Left renal cortex interstitium (tissue), 4 donors: ENCODE measurements at places on chromosomes 16 and 17.

DNA sequence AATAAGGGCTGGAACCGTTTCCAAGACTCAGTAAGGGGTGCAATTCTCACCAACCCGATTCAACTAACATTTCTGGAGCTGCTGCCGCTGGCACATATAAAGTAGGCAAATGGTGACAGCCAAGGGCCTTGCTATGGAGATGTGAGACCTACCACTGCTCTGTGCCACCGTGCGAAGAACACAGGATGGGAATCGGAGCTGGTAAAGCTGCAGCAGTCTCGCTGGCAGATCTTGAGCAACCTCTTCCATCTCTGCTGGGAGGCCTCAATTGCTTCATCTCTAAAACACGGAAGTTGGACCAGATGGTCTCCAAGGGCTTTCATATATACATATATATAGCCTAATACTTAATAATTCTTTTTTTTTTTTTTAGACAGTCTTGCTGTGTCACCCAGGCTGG lies 128.9 kb upstream of the RCVRN start:
- DNase-seq: no peak

DNA sequence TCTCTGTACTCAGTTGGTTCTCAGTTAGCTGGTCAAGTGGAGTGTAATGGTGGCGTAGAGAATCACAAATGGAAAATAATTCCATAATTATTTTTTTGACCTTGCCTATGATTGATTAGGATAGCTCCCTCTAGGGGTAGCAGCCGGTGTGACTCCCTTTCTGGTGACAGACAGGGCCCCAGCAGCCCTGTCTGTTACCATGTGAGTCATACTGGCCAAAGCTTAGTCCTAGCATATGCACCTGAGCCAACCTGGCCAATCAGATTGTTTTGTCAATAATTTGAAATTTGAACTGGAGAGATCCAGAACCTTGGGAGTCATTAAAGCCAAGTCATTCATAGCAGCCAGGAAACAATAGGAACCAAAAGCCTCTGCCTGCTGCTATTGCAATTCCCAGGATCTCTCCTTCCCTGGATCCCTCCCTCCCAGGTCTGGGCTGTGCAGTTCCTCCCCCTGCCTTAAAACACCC lies 5.6 kb downstream of the PNPO start:
- no peak for DNase-seq

- DNase-seq: no peak
These were observed 2.7 kb upstream of the KCNJ18 start for GRCh38 chr17:21689604-21690003.

- no peak for DNase-seq
These were observed 145.2 kb downstream of the MYO1D start for GRCh38 chr17:32731556-32732295.

DNA sequence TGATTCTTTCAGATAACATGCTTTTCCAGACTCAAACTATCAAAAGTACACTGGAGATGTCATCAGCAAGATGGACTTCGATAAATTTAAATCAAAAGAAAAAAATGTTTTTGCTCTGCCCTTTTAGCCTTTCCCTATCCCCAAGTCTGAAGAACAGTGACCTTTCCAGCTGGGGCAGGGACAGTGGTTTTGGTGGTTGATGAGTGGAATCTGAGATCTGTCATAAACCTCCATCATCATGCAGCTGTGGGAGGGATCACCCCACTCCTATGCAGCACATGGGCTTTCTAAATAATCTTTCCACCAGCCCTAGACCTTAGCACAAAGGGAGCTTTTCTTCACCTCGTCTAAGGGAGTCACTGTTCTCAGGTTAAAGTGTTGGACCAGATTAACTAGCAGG lies 869.5 kb upstream of the SOX9 start:
- DNase-seq: no peak

GRCh38 chr16:51453251-51453650 lies 302.2 kb upstream of the SALL1 start:
- DNase-seq: no peak

- no peak for DNase-seq
These were observed 66.8 kb downstream of the XYLT1 start for GRCh38 chr16:17403859-17404545.

- DNase-seq: no peak
These were observed 66.3 kb upstream of the METRNL start for GRCh38 chr17:83012868-83013778.

DNA sequence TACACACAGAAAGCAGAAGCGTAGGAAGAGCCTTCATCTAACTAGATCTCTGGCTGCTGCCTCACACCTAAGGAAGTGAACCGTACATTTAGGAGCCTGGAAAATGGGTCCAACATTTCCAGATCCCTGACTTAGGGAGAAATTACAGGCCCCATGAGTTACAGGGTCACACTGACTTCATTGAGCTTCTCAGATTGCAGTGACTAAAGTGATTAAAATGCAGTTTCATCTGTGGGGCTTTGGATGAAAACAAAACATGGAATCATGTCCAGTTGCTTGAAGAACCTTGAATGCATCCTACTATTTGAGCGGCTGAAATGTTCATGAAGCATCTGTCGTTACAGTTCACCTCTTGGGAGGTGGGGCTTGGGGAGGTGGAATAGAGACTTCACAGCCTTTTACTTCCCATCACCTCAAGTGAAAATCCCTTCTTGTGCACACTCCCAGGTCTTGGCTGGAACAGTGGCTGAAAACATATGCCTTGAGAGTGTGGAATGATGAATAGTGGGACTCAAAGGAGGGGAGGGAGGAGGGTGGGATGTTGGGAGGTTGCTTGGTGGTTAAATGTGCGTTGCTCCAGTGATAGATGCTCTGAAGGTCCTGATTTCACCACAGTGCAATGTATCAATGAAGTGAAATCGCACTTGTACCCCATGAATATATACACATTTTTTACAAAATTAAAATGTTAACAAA lies 19.7 kb downstream of the TEKT3 start:
- DNase-seq: no peak

GRCh38 chr16:1460602-1461138 lies 14.2 kb downstream of the CLCN7 start:
- no peak for DNase-seq

GRCh38 chr17:7747635-7748071 lies 30.1 kb downstream of the DNAH2 start:
- DNase-seq: no peak

- no peak for DNase-seq
These were observed 15.9 kb downstream of the FLOT2 start for GRCh38 chr17:28881533-28882056.

- DNase-seq: no peak
These were observed 260.8 kb upstream of the ZFHX3 start for GRCh38 chr16:73308771-73309170.

DNA sequence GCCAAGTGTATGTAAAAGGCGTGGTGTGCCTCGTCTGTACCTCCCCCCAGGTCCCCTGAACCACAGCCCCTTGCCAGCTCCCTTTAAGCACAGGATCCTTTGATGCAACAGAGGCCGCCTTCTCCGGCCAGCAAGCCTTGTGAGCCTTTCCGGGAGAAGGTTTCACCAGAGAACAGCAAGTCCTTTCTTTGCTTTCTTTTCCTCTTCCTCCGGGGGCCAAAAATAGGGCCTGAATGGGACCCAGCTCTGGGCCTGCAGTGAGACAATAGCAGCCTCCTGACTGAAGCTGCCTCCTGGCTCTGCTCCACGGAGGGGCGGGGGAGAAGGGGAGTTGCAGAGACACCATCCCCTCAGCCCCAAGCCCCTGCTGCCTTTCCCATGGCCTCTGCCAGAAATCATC lies 9.0 kb downstream of the ADGRG1 start:
- no peak for DNase-seq

DNA sequence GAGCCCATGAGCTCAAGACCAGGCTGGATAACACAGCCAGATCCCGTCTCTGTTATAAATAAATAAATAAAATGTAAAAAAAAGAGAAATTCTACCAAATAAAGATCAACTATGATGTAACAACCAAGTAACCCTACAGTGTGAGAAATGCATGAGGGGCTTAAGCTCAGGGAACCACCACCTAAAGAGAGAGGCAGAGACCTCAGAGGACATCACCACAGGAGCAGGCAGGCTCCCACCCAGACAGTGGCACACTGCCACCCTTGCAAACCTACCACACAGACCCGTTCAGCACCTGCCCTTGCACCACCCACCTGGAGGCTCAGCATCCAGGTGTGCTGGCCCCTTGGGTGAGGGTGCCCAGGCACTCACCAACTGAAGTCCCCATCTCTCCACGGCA lies 45.6 kb downstream of the ANKRD11 start:
- no peak for DNase-seq

DNA sequence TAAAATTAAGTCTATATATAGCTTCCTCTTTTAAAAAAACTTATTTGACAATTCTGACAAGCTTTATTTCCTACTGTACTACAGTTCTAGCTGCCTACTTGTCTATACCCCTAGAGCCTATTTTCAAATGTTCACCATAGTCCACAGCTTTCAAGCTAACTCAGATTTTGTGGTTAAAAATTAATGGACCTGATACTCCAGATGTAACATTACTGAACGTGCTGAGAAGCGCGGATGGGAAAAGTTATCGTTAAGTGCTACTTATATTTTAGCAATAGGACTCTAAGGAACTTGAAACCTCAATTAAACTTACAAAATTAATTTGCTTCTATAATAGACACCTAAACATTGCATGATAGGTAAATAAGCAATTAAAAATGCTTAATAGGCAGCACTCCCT lies 31.2 kb downstream of the GNA13 start:
- no peak for DNase-seq

GRCh38 chr17:37081287-37081686 lies 132.5 kb downstream of the AATF start:
- DNase-seq: no peak

DNA sequence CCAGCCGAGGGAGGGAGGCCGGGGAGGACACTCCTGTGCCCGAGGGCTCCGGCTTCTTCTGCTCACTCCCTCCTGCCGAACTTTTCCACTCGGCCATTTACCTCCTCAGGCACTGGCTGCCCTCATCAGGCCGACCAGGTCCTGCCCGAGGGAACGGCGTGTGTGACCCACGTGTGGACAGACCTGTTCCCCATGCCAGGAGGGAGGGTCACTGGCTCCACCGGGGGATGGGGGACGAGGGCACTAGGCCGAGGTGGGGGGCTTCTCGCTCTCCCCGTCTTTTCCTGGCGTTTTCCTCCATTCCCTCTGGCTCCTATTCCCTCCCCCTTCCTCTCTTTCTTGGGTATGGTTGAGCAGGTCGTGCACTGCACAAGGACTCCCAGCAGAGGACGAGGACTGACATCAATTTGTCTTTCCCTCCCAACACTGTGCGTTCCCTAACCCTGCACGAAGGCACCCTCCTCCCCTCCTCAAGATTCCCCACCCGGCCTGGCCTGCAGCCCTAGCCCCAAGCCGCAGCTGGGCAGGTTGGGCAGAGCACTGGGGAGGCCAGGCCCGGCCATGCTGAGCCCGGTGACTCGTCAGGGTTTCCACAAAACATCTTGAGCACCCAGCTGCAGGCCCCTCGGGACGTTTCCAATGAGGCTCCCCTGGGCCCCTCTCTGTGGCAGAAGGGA lies 3.2 kb upstream of the IL17C start:
- DNase-seq: no peak

DNA sequence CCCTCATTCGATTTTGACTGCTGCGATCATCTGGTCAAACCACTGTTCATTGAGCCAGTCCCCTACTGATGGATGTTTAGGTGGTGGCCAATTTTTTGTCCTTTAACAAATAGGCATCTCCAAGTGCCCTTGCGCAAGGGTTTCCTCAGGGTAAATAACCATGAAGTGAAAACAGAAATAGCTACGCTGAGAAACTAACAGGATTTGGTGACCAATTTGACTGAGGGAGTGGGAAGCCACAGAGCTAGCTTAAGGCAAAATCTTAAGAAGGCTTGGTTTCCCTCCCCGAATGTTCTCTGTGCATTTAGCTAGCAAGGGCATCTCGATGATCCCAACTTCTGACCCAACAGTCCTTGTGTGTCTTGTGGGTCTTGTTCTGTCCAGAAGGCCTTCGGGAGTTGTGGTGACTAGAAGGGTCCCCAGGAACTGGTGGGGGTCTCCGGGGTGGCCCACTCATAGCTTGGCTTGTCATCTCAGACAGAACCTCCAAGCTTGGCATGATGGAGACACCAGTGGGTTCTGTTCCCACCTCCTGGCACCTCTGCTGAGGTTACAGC lies 117.2 kb downstream of the SOCS1 start:
- no peak for DNase-seq

- DNase-seq: no peak
These were observed 6.0 kb upstream of the TXNDC11 start for GRCh38 chr16:11748404-11749254.

GRCh38 chr16:22857296-22858025 lies 43.5 kb downstream of the HS3ST2 start:
- DNase-seq: no peak

DNA sequence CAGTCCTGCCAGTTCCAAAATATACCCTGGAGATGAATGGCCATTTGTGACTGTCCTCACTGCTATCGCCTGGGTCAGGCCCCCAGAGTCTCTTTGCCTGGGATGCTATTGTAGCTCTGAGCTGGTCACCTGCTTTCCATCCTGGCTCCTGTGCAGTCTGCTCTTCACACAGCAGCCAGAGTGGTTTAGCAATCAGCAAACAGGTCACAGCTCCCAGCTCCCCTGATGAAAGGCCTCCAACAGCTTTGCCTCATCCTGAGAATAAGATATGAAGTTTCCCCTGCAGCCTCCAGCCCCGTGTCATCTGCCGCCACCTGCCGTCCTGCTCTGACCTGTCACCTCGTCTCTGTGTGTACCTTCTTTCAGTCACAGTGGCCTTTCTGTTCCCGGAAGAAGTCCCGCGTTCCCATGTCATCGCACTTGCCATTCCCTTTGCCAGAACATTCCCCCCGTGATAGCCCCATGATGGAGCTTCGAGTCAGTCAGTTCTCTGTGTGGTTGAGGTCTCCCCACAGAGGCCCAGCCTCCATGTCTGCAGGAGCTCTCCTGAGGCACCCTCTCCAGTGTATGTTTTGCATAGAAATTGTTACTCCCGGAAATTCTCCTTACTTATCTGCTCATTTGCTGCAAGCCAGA lies 281.5 kb downstream of the SNX29 start:
- no peak for DNase-seq

GRCh38 chr17:43860077-43860725 lies 13.2 kb downstream of the CD300LG start:
- no peak for DNase-seq

- no peak for DNase-seq
These were observed 52.3 kb downstream of the RPGRIP1L start for GRCh38 chr16:53651357-53651756.

DNA sequence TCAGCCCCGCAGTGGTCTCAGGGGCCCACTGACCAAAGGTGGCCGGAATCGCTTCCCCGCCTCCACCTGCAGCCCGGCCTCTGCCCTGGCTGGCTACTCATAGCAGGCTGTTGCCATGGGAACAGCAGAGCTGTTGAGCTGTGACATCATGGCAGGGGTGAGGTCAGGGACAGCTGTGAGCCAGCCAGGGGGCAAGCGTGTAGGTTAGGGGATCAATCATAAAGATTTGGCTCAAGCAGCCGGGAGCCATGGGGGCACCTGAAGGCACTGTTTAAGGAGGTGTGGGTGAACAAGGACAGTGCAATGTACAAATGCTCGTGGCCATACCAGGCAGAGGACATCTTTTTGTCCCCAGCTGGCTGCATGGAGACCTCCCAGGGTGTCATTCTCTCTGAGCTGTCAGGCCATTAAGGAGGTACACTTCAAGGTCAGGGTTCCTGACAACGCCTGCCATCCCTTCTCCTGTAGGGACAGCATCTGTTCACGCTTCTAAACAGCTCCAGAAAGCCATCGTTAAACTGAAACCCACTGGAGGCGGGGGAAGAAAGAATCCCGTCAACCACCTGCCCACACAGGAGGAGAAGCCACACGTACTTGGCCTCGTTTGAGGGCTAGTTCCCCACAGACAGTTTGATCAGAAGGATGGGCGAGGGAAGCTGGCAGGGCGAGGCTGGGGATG lies at the start of gene CEP295NL:
CEP295NL (minus strand) TSS at position 101 of the 679 bp plus-strand sequence. CDS start 1,373 bp downstream, outside the sequence.
- no peak for DNase-seq
